ENCODE measurements at places on chromosomes 2 and 18. TPM values are rescaled to one million over a fixed set of nuclear protein-coding genes. Genes with fewer than 3 reads are reported as not detected.

DNA sequence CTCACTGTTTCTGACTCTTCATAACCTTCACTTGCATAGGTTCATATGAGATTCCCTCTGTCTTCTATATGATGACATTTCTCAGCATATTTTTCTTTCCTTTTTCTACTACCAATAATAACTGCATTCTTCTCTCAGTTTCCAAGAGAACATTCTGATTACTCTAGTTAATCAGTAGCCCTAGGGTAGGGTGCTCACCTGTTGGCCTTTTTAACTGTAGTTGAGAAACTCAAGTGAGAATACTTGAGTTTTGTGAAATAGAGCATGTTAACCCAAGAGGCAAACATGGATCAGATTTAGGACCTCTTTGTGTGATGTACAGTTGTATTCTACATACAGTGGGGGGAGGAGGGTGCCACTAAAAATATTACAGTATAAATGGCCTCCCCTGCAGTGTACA lies 308.0 kb downstream of the CMPK2 start:
- no peaks in the 10 kb centered on the region for H3K27me3 ChIP-seq
- no peak overlapping the region for H3K4me3 ChIP-seq
- H3K27ac ChIP-seq: no peak overlapping the region

- no peaks in the 10 kb centered on the region for H3K27me3 ChIP-seq
- H3K4me3 ChIP-seq: no peak overlapping the region
- DNase-seq: no peak
- peak overlapping the region; percentile 45 for H3K27ac ChIP-seq
Measured at GRCh38 chr2:219344751-219345430, 12.3 kb upstream of the RESP18 start.

The GPR45 gene
- not detected for total RNA-seq

DNA sequence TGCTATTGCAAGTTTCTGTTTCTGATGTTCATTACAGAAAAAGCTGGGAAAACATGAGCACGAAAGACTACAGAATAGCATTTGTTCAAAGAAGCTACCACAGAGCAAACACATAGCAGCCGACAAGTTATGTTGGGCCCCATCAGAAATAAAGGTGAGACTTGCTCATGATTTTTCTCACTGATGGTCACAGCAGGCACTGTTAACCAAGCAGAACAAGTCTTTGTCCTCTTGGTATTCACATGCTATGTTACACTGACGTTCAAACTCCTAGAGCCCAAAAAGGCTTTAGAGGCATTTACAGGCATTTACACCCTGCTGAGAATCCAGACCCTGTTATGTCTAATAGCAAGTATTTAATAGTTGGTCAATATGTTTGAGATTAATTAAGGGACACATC lies 235.0 kb upstream of the HNMT start:
- no peaks in the 10 kb centered on the region for H3K36me3 ChIP-seq
- DNase-seq: no peak
- no peaks in the 10 kb centered on the region for H3K4me1 ChIP-seq
- no peaks in the 10 kb centered on the region for H3K27me3 ChIP-seq

The KCNK3 gene
- 2.9 TPM for total RNA-seq

DNA sequence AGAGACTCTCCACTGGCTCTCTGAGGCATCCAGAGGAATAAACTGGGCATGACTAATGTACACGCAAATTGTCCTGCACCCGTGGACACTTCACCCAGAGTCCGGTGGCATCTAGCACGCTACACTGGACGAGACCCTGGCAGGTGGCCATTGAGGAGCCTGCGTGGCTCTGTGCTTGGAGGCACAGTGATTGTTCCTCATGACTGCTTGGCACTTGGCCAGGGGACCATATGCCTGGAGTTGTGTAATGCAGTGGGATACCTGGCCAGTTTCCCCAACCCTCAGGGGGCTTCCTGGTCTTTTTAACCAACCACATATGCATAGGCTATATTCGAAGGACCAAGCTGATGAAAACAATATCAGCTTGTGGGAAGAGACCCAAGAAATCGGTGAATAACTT lies 66.6 kb downstream of the MTCL1 start:
- no peaks in the 10 kb centered on the region for H3K4me1 ChIP-seq
- H3K27ac ChIP-seq: no peak overlapping the region
- DNase-seq: no peak
- no peaks in the 10 kb centered on the region for H3K36me3 ChIP-seq
- no peak overlapping the region for H3K4me3 ChIP-seq
- H3K27me3 ChIP-seq: no peaks in the 10 kb centered on the region

- no peaks in the 10 kb centered on the region for H3K36me3 ChIP-seq
- H3K4me1 ChIP-seq: no peaks in the 10 kb centered on the region
- H3K27ac ChIP-seq: no peak overlapping the region
- H3K4me3 ChIP-seq: no peak overlapping the region
- no peaks in the 10 kb centered on the region for H3K27me3 ChIP-seq
Measured at GRCh38 chr2:75800456-75800855, 89.7 kb upstream of the GCFC2 start.

The ABCG8 gene
- not detected for total RNA-seq

DNA sequence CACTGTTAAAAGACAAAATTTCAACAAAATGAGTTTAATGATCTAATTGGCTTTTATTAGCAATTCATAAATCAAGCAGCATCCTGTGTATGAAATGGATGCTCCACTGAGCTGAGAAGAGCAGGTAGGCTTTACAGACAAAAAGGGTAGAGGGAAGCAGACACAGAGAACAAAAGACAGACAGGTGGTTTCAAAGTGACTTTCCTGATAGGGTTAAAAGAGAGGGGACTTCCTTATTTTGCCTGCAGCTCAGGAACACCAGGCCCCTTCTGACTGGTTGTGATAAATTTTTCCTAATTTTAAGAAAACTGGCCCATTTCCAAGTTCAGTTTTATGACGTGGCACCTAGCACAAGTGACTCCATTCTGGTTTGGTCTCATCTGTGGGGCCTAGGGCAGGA lies 11.9 kb downstream of the TEX51 start:
- no peak overlapping the region for H3K4me3 ChIP-seq
- H3K27me3 ChIP-seq: peaks cover 14% of the 10 kb centered on the region
- DNase-seq: no peak
- no peaks in the 10 kb centered on the region for H3K36me3 ChIP-seq

Measured in spleen (tissue), 13 donors.